ENCODE measurements at places on chromosomes 7 and 10. TPM values are rescaled to one million over a fixed set of nuclear protein-coding genes. Genes with fewer than 3 reads are reported as not detected.

GRCh38 chr7:98254951-98255610 is 3.0 kb upstream of the TECPR1 start:
- no peak for DNase-seq

- DNase-seq: no peak
Measured at GRCh38 chr7:82015751-82016150, 245.9 kb upstream of the HGF start.

DNA sequence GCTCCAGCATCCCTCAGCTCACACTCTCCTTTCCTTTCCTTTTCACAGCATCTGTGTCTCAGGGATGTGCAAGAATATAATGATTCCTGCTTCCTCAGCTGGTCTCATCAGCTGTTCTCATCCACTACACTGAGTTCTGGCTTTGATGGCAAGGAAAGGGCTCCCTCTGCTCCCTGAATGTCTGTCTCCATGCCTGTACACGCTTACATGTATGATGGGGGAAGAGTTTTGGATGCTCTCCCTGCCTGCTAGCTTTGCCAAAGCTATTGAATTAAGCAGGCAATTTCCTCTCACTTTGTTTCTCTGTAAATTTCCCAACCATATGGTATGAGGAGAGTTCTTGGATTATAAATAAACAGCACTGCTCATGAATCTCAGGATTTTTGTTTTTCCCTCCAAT is 254.5 kb downstream of the SORCS3 start:
- no peak for DNase-seq

DNA sequence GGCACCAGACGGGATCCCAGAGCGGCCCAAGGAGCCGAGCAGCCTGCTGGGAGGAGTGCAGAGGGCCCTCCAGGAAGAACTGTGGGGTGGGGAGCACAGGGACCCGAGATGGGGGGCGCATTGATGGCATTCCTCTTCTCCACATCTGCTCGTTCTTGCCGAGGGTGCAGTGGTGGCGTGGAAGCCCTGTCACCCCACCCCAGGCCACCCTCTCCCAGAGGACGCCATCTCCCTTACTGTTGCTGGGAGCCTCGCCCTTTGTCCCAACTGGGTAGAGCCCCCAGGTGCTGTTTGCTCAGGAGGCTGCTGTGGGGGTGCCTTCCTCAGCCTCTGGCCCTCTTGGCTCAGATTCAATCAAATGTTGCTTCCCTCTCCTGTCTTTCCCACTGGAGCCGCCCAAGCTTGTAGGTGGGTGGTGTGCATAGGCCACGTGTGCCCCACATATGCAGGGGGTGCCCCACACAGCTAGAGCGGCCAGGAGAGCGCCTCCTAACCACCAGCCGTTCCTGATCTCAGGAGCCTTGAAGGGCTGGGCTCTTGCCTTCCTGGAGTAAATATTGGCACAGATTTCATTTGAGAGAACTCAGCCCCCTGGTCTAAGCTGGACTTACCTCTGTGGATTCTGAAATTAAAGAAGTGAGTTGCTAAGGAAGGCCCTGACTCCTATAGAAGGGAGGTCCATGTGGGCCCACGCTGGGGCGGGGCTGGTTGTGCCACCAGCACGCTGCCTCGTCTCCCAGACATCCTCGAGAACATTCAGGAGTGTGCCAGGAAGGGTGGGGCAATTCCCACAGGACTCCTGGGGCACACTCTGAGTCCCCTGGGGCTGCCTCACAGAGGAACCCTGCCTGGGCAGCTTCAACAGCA is 39.2 kb downstream of the ZNF467 start:
- no peak for DNase-seq

GRCh38 chr10:13857451-13857850 is 270.7 kb downstream of the PRPF18 start:
- no peak for DNase-seq

The AKR1D1 gene
- total RNA-seq: 0.10 TPM

The GCK gene
- total RNA-seq: 0.34 TPM

Data from HCT116 (cell line).